Motor neuron (in vitro differentiated cells): ENCODE measurements at places on chromosomes 11 and 22. TPM values are rescaled to one million over a fixed set of nuclear protein-coding genes. Genes with fewer than 3 reads are reported as not detected.

Gene INS
- not detected in 2 replicates for total RNA-seq

DNA sequence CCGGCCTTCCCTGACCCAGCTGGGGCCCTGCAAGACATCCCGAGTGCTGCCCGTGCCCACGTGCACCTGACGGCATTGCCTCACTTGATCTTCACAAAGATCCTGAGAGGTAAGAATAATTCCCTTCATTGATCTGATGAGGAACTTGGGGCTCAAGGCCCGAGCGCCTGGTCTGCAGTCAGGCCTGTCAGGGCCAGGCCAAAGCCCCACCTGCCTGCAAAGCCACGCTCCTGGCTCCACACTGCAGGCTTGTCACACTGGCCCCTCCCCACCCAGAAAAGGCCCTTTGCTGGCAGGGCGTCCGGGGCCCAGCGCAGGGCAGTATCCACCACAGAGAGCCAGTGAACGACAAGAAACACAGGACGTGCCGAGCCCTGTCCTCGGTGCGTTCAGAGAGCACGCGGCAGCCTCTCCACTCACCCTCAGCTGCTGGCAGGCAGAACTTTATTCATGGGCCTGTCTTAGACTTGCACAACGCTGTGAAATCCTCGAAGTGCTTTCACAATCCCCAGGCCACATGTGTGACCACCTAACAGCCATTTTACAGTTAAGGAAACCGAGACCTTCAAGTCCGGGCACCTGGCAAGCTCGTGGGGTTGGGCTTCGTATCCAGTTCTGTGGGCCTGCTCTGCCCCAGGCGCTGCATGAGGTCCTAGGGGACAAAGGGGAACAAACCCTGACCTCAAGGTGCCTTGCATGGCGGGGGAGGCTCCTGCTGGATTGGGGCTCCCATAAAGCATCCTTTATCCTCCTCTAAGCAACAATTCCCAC is 14.8 kb downstream of the KIAA0930 start:
- ATAC-seq, result peak; percentile 27

Gene CABP7
- total RNA-seq, result 3.1 and 3.4 TPM in 2 replicates

DNA sequence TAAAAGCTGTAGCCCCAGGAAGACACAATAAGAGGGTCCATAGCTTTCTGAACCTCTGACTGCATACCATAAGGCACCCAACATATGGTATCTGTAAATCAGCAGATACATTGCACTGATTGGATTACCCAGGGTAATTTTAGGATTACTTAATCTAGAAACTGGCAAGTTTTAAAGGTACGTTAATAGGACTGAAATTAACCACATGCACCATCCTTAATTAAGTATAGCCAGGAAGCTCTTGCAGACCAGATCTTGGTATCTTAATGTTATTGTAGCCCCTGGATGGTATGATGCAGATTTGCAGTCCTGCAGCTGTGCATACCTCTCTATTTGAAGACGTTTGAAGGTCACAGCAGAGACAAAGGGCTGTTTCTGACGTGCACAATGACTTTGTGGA is 72.8 kb downstream of the ARHGAP42 start:
- ATAC-seq, result no peak

- ATAC-seq, result no peak
These were observed 90.8 kb upstream of the SHANK2 start for GRCh38 chr11:71342951-71343827.

DNA sequence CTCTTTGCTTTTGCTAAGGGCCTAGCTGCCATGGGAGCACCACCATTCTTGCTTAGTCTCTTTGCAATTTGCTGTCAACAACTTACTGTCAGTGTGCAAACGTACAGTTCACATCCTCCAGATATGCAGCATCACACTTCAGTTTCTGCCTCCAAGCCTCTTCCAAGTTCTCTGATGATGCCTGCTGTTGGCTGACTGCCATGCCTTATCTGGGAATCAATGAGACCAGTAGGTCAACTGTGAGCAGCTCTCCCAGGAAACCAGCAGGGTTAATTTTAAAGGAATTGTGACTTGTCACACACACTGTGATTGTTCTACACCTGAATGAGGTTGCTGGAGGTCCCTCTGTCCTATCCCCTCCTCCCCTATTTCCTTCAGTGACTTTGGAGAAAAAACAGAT is 56.0 kb downstream of the COPB1 start:
- peak; percentile 10 for ATAC-seq

DNA sequence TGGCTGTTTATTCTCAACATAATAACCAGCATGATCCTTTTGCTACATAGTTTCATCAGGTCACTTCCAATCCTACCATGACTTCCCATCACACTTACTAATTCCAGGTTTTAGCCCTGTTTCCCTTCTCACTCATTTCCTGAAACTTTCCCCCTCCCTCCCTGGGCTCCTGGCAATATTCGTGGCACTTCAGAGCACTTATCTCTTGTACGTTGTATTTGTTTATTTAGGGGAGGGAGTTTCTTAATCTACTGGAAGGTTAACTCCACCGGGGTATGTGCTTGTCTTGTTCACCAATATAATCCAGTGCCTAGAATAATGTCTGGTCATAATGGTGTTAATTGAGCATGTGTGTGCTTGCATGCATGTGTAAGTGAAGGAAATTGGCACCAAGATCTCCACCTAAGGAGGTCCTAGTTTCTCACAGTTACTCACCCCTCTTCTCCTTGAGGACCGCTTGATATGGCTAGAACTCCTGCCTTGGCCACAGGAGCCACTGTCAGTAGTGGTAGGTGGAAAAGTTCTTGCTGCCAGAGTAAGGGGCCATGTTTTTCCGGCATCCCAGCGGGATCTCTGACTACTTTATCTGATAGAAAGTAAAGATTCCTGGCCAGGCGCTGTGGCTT is 11.7 kb downstream of the EIF3L start:
- no peak for ATAC-seq

Gene POU2F3
- total RNA-seq, result 16.8 and 24.7 TPM in 2 replicates

GRCh38 chr11:79078456-79078855 is 362.4 kb downstream of the TENM4 start:
- ATAC-seq, result no peak

- peak; percentile 52 for ATAC-seq
These were observed 38.5 kb upstream of the NUP50 start for GRCh38 chr22:45125188-45125587.

- ATAC-seq, result no peak
These were observed 36.3 kb upstream of the PPARA start for GRCh38 chr22:46113910-46114517.

- ATAC-seq, result no peak
These were observed 255.1 kb upstream of the FAT3 start for GRCh38 chr11:91969486-91969885.

- ATAC-seq, result no peak
These were observed 46.0 kb upstream of the PPARA start for GRCh38 chr22:46104170-46104880.

DNA sequence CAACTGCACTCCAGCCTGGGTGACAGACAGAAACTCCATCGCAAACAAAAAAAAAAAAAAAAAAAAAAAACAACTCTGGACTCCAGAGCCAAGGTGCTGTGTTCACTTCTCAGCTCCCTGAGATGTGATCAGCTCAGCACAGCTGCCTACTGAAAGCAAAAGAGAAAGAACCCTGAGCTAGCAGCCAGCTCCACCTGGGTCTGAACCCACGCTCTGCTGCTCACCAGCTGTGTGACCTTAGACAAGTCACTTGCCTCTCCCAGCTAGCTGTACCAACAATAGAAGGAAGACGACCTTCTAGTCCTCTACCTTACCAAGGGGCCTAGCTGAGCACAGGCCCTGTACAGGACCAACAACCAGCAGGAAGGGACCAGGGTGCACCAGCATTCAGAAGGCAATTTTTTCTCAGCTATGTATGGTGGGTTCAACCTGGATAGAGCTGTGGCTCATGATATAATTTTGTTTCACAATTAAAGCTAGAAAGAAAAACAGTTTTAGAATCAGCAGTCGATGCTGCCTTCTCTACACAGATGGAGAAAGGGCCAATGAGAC is 3.8 kb downstream of the DGCR2 start:
- no peak for ATAC-seq

DNA sequence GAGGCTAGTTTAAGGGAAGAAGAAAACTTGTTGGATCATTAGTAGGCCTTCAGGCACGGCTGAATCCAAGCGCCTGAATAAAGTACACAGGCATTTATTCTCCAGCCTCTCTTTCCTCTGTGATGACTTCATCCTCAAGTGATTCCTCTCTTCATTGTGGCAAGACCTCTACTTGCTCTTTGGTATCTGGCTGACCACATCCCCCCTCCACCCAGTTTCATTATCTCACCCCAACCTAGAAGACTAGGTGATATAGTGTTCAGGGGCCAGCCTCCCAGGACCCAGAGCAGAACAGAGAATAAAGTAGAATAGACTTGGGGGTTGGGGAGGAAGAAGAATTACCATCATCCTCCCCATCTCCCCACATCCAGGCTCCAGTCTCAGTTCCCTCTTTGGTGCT is 189.3 kb downstream of the MIAT start:
- no peak for ATAC-seq

DNA sequence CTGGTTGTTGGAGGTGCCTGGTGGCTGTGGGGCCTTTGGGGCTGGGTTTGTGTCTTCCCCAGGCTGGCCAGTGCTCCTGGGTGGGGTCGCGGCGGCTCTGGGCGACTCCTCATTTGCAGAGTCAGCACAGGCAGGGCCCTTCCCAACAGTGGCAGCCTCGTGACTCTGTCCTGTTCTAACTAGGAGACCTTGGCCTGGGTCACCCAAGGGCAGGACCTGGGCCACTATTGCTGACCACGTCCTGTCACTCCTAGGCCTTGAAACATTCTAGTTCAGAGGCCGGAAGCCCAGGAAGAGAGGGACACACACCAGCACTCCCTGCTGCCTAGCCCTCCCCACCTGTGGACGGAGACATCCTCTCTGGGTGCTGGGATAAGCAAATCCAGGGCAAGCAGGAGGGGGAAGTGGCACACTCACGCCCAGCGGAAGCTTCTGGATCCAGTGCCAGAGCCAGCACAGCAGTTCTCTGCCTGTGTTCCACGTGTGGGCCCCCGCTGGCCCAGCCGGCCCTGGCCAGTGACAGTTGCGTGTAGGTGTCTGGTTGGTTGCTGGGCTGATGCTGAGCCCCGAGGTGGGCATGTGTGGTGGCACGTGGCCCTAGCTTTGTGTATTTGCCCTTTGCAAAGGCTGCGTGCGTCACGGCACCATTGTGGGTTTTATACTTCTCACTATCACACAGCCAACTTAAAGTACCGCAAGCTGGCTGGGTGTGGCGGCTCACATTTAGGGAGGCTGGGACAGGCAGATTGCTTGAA is 4.3 kb upstream of the CHID1 start:
- ATAC-seq, result no peak
